Brain (organoid and tissue), 16 donors: ENCODE measurements at places on chromosomes 7 and 10.

- DNase-seq: no peak
Measured at GRCh38 chr7:151223728-151224127, 3.3 kb downstream of the ABCF2 start.

- no peak for DNase-seq
Measured at GRCh38 chr7:105782391-105783042, 93.9 kb downstream of the ATXN7L1 start.

DNA sequence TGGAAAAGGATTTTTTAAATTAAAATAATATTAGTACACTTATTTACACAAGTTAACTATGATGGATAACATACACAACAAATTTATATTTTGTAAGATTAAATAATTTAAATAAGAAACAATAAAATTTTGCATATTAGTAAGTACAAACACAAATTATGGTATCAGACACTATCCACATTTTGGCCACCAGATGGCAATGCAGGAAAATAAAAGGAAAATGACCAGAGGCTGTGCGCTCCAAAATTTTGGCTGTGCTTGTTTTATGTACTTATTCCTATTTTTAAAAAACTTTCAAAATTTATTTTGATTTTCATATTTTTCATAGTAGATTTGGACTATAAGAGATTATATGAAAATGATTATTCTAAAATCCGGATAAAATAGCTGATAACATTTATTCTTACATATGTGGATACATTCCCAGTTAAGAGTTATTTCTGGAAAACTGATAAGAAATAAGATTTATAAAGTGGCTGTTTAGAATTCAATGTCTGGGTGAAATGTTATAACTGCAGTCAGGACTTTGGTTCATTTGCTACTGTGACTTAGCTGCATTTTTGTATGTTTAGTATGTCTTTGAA lies 274.7 kb upstream of the HGF start:
- DNase-seq: peak; percentile 84

GRCh38 chr7:157176771-157177170 lies 38.0 kb downstream of the UBE3C start:
- DNase-seq: no peak

DNA sequence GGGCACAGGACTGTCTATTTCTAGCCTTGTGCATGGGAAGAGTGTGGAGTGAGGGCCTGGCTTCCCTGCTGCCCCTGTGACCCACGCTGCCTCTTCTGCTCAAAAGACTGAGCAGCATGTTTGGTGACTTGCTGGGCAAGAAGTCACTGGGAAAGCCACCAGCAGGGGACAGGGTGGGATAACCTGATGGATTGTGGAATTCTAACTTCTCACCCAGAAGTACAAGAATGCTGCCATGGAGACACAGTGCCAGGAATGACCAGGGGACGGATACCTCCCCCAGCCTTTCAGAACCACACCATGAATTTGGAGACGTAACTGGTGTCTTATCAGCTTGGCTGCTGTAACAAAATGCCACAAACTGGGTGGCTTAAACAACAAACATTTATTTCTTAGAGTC lies 28.4 kb downstream of the GALNTL5 start:
- DNase-seq: no peak

DNA sequence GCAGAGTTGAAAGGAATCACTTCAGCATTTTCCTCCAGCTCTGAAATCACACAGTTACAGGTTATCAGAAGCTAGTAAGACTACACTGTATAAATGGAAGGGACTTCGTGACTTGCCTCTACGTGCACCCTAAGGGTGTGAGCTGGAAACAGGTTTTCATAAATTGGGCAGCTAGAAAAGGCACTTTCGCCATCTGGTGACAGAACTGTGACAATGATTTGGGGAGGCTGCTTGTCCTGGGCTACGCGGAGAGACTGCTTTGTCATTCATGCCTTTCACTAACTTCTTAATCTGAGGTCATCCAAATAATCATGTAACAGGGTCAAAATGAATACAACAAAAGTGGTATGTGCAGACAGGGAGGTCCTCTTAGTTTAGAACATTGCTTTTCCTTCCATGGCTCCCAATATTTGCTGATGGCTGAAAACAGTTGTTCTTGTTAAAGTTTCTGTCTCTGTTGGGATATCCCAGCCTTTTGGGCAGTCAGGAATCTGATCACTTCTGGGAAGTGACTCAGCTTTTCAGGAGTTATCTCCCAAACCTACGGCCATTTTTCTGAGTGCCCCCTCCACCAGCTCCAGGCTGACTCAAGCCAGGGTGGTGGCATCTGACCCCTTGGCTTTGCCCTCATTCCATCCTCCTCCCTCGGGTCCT lies 17.8 kb downstream of the VWC2 start:
- DNase-seq: peak; percentile 85

DNA sequence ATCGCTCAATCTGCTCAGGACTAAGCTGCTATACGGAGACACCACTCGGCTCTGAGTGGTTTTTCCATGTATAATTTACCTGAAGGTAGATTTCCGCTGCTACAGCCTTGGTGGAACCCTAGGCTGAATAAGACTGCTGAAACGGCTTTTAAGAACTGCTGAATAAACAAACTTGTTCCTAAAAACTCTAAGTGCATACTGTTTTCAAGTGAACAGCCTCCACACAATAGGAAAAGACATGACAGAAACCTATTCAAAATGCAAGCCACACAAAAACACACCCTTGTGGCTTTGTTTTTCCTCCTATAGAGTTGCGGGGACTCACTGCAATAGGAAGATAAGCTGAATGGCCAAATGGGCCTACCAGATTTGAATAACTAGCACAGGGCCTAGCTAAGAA lies 117.2 kb downstream of the UBE2H start:
- peak; percentile 52 for DNase-seq

DNA sequence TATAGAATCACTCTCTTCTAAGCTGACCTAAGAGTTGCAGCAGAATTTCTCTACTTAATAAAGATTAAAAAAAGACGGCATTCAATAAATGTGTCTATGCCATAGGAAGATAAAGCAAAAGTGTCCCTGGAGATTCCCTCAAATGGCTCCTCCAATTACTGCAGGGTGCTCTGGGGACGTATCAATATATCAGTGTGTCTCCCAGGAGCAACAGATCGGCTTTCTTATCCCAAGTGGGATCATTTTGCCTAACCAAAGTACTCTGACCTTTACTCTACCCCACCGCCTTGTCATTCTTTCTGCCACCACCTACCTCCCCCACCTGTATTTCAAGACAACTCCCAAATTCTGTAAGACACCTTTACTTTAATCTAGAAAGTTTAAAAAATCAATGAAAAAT lies 202.0 kb upstream of the SEMA3C start:
- no peak for DNase-seq

GRCh38 chr7:119341822-119342221 lies 931.2 kb upstream of the KCND2 start:
- DNase-seq: no peak

DNA sequence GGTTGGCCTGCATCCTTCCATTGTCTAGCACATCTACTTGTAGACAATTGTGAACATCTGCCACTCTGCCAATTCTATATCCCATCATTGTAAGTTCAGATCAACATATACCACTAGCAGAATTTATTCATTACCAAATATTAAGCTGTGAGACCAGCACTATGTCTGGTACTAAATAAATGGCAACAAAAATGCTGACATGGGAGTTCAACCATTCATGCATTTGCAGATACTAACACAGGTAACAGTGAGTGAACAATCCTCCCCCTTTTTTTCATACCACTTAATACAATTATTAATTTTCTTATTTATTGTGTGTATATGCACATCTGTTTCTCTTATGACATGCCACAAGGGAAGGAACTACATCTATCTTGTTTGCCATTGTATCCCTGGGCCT lies 11.9 kb downstream of the POLR1F start:
- no peak for DNase-seq

DNA sequence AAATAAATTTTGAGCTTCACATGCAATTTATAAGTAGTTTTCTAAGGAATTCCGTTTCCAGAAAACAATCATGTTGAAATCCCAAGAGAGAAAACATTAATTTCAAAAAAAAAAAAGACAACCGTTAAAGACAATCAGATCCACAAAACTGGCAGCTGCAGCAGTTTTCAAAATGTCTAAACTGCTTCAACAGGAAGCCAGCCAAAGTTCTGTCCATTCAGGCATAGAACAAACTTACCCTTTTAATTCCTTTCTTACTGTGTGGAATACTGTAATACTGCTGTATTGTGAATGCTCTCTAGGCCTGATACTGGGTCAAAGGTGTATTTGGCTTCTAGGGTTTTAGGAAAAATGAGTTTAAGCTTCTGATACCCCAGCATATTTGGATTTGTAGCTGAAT lies 31.6 kb downstream of the HOXA1 start:
- DNase-seq: peak; percentile 49

GRCh38 chr7:130010689-130011412 lies 40.3 kb downstream of the ZC3HC1 start:
- DNase-seq: peak; percentile 94

DNA sequence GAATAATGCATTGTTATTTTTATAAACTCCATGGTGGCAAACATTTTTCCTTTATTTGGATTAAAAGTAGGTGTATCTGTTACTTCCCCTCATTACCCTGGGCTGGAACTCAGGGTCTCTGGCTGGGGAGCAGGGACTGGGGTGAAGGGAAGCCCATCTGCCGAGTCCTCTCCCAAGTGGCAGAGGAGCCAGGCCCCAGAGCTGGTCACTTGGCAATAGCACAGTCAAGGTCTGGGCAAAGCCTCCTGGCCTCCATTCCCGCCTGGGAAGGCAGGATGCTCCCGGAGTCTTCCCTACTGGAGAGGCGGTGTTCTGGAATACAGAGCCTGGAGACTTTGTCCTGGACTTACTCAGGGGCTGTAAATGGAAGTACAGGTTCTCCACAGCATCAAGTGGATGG lies 76.2 kb downstream of the CDH23 start:
- no peak for DNase-seq

DNA sequence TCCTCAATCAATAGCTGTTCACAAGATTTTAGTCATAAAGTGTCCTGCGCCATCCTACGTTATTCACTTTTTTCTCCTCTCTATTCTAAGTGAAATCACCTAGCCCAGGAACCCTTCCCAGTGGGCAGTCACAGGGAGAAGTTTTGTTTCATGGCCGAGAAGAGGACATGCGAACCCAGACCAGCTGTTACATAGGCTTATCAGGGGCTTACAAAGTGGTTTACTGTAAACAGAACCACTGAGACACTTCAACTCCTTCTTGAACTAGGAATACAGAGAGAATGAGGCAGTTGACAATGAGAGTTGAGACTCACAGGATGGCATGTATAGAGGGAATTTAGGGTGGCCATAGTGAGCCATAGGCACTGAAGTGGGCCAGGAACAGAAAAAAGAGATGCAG lies 246.9 kb upstream of the GLI3 start:
- DNase-seq: no peak

GRCh38 chr7:84637568-84638338 lies 443.2 kb upstream of the SEMA3A start:
- DNase-seq: no peak

- DNase-seq: no peak
Measured at GRCh38 chr7:37174460-37174859, 274.2 kb downstream of the ELMO1 start.

DNA sequence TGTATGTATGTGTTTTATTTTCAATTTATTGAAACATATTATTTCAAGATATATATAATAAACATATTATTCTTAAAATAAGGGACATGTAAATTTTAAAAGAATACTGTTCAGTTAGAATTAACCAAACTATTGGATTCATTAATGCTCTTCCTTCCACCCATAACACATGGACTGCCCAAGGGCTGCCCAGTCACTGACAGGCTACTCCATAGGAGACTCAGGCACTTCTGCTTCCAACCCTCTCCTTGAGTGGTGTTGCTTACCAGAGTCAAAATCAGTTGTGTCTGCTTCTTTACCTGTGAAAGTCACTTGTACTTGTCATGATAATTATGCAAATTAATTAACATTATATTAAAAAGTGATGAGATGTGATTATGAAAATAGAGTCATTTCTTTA lies 9.8 kb upstream of the GPR37 start:
- no peak for DNase-seq

DNA sequence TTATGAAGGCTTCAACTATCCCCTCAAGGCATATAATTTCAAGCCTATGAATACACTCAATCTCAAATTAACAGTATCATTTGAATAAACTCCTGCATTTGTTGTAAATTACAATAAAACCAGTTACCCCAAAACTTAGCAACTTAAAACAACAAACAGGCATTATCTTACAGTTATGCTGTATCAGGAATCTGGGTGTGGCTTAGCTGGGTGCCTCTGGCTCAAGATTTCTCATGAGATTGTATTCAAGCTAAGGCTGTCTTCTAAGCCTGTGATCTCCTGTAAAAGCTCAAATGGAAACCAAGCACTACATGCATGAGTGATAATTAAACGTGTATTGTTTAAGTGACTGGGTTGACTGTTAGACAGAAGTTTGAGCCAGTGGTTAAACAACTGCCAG lies 341.0 kb upstream of the PHF14 start:
- no peak for DNase-seq

GRCh38 chr10:50369931-50370330 lies 118.6 kb upstream of the ASAH2 start:
- DNase-seq: no peak

GRCh38 chr10:73032536-73032935 lies 64.1 kb downstream of the P4HA1 start:
- peak; percentile 19 for DNase-seq

- peak; percentile 79 for DNase-seq
Measured at GRCh38 chr7:132575982-132576720, at the start of gene PLXNA4. Gene PLXNA4 (minus strand): TSS chr7:132576470. CDS start chr7:132508693, 67,777 bp downstream.

DNA sequence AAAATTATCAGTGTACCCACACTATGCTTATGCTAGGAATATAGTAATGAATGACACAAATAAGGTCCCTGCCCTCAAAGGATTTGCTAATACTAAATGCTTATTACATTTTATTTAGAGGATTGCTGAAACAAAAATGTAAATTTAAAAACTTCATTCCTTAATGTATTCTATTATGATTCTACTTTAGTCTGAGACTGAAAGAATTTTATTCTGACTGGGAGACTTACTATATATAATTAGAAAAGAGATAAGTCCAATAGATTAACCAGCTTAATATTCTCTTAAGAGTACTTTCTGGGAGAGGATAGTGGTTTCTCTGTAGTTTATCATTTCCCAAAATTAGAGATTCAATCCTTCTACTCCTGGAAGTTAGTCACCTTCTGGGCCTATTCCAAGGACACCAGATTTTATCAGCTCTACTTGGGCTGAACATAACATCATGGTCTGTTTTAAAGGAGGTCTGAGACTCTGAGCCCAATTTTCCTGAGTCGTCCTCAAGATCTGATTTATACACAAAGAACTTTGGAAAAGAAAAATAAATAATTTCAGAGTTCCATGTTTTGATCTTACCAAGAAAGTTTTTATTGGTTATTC lies 41.1 kb downstream of the ASZ1 start:
- DNase-seq: no peak

DNA sequence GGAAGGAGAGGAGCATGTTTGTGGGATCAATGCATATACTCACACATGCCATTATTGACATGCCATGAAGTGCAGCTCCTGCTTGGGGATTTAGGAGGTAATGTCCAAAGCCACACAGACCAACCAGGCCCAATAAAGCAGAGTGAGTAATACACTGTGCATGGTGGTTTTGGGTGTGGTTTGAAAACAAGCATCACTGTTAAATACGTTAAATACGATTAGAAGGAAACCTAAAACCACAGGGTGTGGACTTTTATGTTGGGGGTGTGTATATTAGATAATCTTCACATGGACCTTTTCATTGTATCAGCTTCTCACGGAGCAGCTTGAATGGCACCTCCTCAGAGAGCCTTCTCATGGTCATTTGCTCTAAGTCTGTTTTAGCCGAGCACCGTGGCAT lies 10.4 kb upstream of the EIF3A start:
- no peak for DNase-seq

- DNase-seq: no peak
Measured at GRCh38 chr10:82882722-82883121, 1007.7 kb downstream of the NRG3 start.
